ENCODE measurements at places on chromosomes 7 and 10.

GRCh38 chr10:53023411-53023810, 250.8 kb upstream of the MBL2 start:
- no peak for DNase-seq

- no peak for DNase-seq
Measured at GRCh38 chr10:12466704-12467305, 117.5 kb downstream of the CAMK1D start.

- DNase-seq = no peak
Measured at GRCh38 chr7:47393406-47393805, 188.5 kb downstream of the TNS3 start.

- no peak for DNase-seq
Measured at GRCh38 chr7:70352088-70352487, 753.8 kb downstream of the AUTS2 start.

- DNase-seq = no peak
Measured at GRCh38 chr10:11454958-11455566, 156.4 kb downstream of the USP6NL start.

DNA sequence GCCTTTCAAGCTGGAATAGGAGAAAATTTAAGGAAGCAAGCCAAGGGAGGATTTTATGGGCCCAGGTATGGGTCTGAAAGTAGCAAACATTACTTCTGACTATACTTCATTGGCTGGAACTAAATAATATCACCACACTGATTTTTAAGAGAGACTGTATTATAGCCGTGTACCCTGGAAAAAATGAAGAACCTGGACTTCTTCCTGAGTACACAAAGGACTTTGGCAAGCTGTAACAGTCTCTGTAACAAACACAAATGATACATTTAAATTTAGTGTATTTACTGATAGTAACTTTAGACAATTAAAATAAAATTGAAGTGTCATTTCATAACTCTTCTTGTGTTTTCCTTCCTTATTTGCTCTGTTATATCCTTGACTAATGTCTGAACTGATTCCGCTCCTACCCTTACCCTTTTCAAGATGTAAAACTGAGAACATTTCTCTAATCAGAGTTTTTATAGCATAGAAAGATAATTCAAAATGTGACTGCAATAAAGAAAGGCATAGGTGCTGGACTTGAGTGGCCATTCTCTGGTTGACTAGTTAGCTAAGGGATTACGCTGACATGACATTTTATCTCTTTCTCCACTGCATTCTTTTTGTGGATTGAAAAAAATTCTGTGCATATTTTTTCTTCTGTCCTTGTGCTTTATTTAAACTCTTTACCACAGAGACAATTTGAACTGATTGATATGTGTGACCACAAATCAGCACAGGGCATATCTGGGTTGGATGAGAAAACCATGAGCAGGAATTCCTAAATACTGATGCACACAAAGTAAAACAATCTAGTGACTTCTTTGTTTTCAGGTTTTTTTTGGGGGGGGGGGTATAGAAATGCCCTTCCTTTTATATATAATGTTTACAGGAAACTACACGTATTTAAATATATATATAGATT, 349.7 kb downstream of the MDFIC start:
- DNase-seq = no peak

DNA sequence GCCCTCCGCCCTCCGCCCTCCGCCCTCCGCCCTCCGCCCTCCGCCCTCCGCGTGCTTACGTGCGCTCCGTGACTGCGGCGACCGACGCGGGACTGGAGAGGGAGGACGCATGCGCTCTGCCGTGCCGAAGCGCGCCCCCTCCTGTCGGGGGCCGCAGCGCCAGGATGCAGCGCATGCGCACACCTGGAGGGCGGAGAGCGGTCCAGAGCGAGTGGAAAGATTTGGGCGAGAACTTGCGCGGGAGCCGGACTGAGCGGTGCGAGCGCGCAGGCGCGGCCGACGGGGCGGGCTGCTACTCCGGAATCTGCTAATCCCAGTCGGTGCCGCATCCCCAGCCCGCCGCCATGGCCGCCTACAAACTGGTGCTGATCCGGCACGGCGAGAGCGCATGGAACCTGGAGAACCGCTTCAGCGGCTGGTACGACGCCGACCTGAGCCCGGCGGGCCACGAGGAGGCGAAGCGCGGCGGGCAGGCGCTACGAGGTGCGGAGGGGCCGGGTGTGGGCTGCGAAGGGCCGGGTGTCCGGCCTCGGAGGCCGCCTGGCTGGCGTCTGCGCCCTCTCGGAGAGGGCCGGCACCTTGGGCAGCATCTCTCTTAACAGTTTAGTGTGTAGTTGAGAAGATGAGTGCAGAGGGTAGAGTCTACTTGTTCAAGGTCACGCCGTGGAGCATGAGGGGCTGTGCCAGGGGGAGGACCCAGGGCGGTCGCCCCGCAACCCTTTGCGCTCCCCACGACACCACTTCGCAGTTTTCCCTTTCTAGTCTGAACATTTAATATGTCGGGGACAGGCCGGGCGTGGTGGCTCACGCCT, at the start of gene PGAM1:
Gene PGAM1 (plus strand): TSS at position 228 of the 812 bp plus-strand sequence. CDS start 117 bp downstream, at position 345.
- peak; percentile 98 for DNase-seq

- DNase-seq = no peak
Measured at GRCh38 chr7:108824840-108825580, 255.3 kb downstream of the DNAJB9 start.

All from eye (tissue), 1 donor.